ENCODE measurements at places on chromosomes 6 and 20. TPM values are rescaled to one million over a fixed set of nuclear protein-coding genes. Genes with fewer than 3 reads are reported as not detected.

- DNase-seq = peak; percentile 39
These were observed 73.8 kb upstream of the SCP2D1 start for GRCh38 chr20:18739751-18740166.

- no peak for DNase-seq
These were observed 5.5 kb downstream of the SNRPB start for GRCh38 chr20:2465100-2465499.

GRCh38 chr6:57307850-57308249, 9.6 kb upstream of the PRIM2 start:
- DNase-seq = no peak

DNA sequence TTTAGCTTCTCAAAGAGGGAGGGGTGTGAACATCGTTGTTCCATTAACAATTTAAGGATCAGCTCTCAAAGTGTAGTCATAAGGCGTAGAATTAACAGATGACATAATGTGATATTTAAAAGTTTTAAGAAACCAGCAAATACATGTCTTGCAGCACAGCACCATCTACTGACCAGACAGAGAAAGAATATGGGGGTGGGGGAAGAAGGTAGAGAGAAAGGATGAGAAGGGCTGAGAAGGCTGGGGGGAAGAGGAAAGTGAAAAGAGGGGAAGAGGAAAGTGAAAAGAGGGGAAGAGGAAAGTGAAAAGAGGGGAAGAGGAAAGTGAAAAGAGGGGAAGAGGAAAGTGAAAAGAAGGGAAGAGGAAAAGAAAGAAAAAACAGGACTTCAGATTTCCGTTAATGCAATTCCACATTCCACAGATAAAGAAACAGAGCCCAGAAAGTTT, 80.9 kb downstream of the HAO1 start:
- peak; percentile 64 for DNase-seq

- DNase-seq = no peak
These were observed 363.5 kb downstream of the SYNE1 start for GRCh38 chr6:152273638-152274037.

GRCh38 chr6:11596640-11597237, 59.2 kb downstream of the TMEM170B start:
- DNase-seq = no peak

Gene RAB23
- polyA plus RNA-seq = 26.1 TPM

- DNase-seq = no peak
These were observed 137.9 kb downstream of the DTNBP1 start for GRCh38 chr6:15524861-15525401.

DNA sequence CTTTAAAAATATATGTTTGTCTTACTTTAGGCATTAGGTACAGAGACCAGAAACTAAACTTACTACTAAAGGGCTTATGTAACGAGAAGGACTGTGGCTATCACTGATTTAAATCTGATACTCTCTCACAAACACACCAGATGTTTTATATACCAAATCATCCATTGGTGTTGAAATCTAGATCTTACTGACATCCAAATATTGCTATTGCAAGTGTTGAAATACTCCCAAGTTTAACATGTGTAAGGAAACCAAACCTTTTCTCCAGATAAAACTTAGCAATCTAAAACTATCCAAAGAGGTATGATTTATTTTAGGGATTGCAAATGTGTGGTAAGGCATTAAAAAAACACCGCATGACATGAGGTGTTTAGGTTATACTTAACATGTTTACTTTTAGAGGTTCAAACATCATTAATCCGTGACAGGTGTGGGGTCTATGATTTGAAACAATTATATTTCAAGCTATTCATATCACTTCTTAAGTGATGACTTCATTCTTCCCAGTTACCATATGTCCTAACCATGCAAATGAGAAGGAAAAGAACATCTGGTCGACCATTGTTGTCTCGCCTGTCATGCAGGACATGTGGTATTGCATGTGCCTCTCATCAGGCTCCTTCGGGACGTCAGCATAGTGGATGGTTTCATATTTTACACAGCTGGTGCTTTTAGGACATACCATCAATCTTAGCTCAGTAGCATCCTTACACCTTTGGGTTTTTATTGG, 168.3 kb upstream of the SPACA1 start:
- no peak for DNase-seq

DNA sequence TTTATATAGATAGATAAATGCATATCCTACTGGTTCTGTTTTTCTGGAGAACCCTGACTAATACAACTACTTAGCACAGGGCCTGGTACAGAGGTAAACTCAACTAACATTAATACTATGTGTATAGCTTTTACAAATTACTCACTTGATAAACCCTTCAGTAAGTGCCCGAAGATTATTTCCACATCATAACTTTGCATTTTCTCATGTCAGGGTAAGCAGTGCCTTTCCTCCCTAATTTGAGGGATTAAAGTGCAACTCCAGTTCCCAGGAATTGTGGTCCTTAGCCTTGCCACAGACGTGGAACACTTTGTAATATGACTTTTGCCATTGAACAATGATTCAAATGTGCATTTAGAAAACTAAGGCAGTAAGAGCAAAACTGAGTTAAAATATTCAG, 147.5 kb upstream of the SMLR1 start:
- DNase-seq = no peak

- DNase-seq = no peak
These were observed 133.6 kb upstream of the NOX3 start for GRCh38 chr6:155589190-155589589.

DNA sequence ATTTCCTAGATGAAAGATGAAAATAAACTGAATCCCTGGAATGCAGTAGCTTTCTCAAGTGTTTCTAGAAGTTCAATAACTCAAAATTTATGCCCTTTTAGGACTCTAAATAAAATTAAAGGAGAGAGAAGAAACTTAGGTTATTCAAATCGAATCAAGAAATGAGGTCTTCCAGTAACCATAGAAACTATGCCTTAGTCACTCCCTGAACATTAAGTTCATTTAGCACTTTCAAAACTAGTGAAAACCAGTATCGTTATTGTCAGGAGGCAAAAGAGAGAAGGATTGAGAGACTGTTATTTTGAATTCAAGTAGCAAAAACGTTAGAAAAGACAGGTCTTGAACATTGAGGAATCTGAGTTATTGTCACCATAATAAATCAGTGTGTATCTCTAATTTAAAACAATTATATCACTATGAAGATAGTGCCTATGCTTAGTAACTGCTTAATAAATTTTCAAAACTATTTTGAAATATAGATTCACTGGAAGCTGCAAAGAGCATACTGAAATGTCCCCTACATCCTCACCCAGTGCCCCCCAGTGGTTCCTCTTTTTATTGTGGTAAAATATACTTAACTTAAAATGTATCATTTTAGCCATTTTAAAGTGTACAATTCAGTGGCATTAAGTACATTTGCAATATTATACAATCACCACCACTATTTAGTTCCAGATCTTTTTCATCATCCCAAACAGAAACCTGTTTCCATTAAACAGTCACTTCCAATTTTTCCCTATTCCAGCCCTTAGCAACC, 4.6 kb downstream of the RPP21 start:
- DNase-seq = no peak

DNA sequence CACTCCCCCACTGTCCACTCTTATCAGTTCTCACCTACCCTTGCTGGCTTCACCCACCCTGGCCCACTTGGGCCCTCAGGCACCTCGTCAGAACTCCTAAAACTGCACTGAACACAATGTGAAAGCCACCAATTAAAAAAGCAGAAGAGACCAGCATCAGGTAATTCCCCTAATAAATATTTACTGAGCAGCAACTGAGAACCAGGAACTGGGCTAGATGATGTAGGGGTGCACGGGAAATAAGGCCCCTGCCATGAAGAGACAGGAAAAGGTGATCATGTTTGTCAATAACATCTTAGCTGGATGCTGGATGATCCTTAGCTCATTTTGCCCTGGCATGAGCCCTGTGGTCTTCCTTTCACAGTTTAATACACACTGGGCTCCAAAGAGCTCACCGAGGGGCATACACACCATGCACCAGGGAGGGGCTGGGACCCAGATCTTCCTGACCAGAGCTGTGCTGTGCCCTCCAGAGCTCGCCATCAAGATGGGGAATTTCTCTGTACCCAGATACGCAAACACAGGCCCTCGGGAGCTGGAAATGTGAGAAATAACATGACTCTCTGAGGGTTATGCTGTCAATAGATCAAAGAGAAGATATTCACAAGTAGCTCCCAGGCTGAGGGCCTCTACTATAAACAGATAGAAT, 113.6 kb upstream of the SLC22A16 start:
- no peak for DNase-seq

- DNase-seq = no peak
These were observed 97.8 kb downstream of the BACH2 start for GRCh38 chr6:90198758-90199425.

DNA sequence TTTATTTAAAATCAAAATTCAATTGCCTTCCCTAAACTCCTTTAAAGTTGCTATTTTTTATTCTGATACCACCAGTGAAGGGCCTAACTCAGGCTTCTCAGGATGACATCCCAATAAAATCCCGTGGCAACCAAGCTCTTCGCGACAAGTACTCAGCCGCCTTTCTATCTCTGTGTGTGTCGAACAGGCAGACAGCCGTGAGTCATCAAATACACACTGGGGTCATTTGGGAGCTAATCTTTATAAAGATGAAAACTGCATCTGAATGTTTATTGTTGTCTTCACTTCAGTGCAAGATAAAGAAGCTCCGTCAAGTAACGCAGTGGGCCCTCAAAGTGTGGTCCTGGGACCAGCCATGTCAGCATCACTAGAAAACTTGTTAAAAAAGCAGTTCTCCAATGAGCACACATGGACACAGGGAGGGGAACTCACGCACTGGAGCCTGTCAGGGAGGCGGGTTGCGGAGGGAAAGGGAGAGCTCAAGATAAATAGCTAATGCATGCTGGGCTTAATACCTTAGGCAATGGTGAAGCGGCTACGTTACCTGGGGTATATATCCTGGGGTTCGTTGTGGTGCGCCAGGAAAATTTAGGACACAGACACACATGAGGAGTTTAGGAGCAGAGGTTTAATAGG, 119.3 kb downstream of the RNF144B start:
- no peak for DNase-seq

Gene RAB32
- polyA plus RNA-seq = 22.7 TPM

- peak; percentile 58 for DNase-seq
These were observed 123.0 kb downstream of the SLC16A10 start for GRCh38 chr6:111210194-111210728.

DNA sequence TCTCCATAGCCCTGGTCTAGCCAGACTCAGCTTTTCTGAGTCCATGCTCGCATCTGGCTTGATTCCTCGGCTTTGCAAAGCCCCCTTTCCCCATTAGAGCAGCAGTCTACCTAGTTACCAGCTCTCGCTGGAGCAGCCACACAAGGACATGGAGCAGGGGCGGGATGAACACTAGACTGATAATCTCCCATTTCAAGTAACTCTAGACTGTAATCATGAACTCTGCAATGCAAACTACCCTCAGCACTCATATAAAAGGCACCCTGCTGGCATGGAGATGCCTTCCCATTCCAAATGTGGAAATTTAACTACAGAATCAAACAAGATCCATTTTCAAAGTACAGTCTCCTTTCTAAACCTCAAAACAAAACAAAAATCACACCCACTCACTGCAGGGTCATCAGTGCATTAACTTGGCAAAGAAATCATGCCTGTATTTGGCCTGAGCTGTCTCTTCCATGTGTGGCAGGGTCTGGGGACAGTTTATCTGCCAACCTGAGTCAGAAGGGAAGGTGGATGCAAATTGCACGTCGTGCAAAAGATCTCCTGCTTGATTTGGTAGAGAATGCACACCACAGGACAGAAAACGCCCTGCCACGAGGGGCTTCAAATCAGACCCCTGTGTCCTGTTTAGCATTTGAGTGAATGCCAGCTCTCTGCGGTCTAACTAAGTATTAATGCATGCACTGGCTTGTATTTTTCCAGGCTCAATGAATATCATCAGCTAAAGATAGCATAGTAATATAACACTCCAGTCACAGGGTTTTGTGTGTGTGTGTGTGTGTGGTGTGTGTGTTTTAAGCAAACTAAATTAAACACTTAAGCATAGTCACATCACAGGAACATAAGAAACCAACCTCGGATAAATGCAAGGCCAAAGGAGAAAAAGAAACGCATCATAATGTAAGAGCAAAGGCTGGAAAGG, 85.3 kb downstream of the MYLK4 start:
- DNase-seq = no peak

DNA sequence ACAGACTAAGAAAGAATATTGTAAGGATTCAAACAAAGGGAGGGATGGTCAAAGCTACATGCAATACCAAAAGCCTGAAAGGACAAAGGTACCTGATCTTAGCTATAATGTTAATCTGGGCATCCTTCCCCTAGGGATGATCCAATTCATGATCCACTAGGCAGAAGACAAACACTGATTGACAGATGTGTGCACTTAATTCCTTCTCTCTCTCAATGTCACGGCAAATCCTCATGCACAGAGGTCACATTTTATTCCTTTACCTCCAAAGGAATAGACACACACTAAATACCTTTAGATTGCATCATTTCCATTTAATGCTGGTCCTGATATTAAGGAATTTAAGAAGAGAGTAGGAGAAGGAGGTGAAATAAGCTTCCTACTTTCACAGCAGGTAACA, 73.4 kb downstream of the ZNF133 start:
- no peak for DNase-seq

Gene HCRTR2
- 0.13 TPM for polyA plus RNA-seq

Gene SLC22A7
- 0.20 TPM for polyA plus RNA-seq

DNA sequence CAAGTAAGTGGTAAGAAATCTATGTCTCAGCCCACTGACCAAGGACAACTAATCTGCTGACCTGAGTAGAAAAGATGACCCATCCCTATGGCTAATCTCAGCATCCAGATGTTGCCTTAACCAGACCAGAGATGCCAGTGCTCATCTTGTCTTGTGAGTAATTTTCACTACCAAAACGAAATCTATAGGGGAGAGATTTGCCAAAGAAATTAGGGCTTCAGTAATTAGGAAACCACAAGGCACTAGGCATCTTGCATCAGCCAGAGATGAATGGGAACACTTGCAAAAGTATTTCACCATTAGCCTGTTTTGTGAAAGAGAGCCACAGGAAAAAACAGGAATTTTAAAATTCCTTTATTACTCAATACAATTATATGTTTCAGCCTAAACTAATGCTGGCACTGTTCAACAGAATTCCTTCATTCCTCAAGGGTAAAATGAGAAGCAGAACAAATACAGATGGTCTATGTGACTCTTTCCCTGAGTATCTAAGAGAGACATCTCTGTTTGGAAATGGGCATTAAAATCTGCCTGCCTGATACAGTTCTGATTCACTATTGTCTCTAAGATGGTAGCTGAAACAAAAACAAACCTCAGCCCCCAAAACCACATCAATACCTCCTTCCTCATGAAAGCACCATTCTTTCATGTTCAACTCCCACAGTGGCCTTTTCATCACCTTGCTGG, 87.8 kb downstream of the GMDS start:
- no peak for DNase-seq

- DNase-seq = no peak
These were observed 119.9 kb downstream of the SULF2 start for GRCh38 chr20:47665221-47665991.

- DNase-seq = no peak
These were observed 126.4 kb upstream of the CDH4 start for GRCh38 chr20:61125546-61126180.

- DNase-seq = no peak
These were observed 14.6 kb upstream of the CFAP206 start for GRCh38 chr6:87393026-87393622.

GRCh38 chr6:132993738-132994137, 179.4 kb downstream of the RPS12 start:
- no peak for DNase-seq
